ENCODE measurements at places on chromosomes 3 and 15.

- H3K4me3 ChIP-seq = no peak overlapping the region
- no peaks in the 10 kb centered on the region for H3K36me3 ChIP-seq
- DNase-seq = no peak
- peaks cover 16% of the 10 kb centered on the region for H3K4me1 ChIP-seq
- no peak overlapping the region for H3K27ac ChIP-seq
- no peaks in the 10 kb centered on the region for H3K27me3 ChIP-seq
Measured at GRCh38 chr15:98785807-98786621, 137.7 kb downstream of the IGF1R start.

GRCh38 chr3:171399842-171400241 is 60.4 kb downstream of the TNIK start:
- H3K27ac ChIP-seq = no peak overlapping the region
- no peak for DNase-seq
- H3K27me3 ChIP-seq = no peaks in the 10 kb centered on the region
- H3K4me1 ChIP-seq = no peaks in the 10 kb centered on the region
- H3K4me3 ChIP-seq = no peak overlapping the region
- H3K36me3 ChIP-seq = no peaks in the 10 kb centered on the region

DNA sequence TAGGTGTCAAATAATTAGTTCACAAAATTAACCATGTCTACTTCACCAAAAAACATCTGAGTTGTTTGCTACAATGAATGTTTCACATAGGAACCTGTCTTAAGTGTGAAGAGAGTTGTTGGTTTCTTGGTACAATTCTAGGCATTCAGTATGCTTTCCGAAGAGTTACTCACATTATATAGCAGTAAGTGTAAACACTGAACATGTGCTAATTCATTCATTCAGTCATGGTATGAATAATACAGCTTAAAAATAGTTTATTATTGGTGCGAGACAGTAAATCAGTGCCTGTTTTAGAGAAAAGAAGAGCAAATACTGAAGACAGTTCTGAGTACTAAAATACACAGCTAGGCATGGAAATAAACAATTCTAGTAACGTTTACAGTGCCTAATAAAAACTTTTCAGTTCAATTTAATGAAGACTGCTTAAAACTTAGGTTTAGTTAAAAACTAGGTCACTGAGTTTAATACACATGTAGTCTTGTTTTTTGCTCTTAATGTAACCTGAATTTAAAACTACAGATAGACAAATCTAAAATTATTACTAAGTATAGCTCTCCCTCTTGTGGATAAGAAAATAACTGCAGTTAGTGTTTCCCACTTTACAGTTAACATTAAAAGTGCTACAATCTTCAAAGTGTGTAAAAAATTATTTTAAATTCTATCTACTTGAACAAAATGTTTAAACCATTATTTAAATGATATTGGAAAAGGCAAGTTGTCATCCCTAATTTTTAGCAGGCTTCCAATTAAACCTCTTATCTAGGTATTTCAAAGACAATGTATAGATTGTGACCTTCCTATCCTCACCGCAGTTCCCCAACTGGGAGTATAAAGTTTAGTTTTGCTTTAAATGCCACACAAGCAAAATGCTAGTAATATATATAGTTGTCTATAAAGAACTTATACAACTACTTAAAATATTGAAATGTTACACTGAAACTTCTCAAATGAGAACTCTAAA is 20.1 kb upstream of the ZCWPW2 start:
- no peak overlapping the region for H3K4me3 ChIP-seq
- H3K36me3 ChIP-seq = peaks cover 4% of the 10 kb centered on the region
- H3K27ac ChIP-seq = no peak overlapping the region

DNA sequence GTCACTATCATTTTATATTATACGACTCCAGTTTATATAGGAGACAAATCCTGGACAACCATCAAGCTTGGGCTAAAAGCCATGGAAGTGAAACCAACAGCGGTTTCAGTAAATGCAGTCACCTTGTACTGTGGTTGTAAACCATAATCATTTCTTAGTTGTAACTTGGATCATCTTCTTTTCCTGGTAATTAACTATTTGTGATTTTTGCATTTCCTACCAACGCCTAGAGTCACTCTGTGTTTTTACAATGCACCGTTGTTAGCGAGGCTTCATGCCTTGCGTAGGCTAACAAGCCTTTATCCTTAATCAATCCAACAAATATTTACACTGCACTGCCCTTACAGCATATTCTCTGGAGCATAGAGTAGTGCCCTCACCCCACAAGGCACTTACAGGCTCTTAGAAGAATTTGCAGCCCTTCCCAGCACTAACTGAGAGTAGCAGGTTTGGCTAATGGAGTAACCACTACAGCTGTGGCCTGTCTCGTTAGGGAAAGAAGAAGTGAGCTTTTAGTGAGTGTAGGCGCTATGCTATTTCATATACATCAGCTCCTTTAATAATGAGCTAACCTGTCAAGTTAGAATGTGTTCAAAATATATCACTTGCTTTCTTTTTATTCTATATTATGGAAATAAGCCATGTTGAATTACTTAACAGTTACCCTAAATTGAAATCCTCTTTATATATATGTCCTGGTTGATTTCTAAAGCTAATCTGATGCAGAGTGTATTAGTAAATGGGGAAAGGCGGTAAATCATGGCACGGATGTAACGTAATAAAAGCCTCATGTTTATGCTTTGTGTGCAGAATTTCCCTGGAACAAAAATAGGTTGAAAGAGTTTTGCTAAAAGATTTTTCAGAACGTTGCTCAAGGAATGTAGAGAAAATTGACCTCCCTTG is 62.8 kb downstream of the ABHD2 start:
- no peak overlapping the region for H3K27ac ChIP-seq
- peaks cover 22% of the 10 kb centered on the region for H3K36me3 ChIP-seq
- peaks cover 6% of the 10 kb centered on the region for H3K4me1 ChIP-seq

DNA sequence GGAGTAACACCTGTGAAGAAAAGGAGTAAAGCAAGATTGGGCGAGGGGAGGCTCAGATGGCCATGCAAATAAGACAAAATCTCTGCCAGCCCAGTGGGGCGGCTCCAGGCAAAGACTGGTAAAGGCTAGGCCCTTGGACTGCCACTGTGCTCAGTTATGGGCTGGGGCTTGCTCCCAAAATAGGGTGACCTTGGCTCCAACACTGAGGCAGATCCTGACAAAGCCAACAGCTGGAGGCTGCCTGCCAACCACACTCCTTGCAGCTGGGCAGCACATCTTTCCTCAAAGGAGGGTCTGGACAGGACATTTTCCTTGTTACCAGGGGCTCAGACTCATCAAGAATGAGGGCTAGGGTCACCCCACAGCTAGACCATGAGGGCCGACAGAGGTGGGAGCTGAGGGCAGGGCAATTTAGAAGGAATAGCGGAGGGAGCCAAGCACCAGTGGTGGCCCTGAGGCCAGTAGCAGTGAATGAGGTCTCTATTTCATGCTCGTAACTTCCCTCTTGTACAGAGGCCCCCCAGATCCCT is 86.1 kb downstream of the CHRD start:
- no peak for DNase-seq
- peaks cover 30% of the 10 kb centered on the region for H3K4me1 ChIP-seq
- no peak overlapping the region for H3K4me3 ChIP-seq
- H3K27ac ChIP-seq = peak overlapping the region; percentile 47
- H3K27me3 ChIP-seq = peaks cover 5% of the 10 kb centered on the region

DNA sequence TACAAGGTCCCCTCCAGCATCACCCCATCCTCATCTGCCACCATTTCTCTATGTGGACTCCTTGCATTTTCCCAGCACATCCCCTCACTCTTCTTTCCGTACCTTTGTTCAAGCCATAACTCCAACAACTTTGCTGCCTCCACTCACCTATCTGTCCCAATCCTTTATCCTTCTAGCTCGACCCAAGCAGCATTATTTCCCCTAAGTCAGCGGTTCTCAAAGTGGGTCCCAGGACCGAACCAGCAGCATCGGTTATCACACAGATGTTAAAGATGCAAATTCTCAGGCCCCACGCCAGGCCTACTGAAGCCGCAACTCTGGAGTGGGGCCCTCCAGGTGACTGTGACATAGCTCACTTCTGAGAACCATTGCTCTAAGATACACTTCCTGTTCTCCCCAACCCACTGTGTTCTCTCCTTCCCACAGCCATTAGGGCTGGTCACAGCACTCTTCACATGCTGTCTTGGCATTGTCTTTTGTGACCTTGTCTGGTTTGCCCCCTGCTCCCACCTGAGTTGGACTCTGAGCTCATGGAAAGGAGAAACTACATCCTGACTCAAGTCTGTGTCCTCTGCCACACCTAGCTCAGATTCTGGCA is 56.2 kb downstream of the AAGAB start:
- H3K27me3 ChIP-seq = no peaks in the 10 kb centered on the region
- no peak for DNase-seq
- H3K36me3 ChIP-seq = peaks cover 56% of the 10 kb centered on the region
- H3K4me3 ChIP-seq = no peak overlapping the region
- H3K4me1 ChIP-seq = peaks cover 24% of the 10 kb centered on the region

- peaks cover 14% of the 10 kb centered on the region for H3K4me1 ChIP-seq
- H3K4me3 ChIP-seq = no peak overlapping the region
- no peak for DNase-seq
Measured at GRCh38 chr15:42034628-42035434, 14.0 kb upstream of the PLA2G4E start.

Data from stimulated activated naive B cell treated with anti-CD40 and anti-IgM and Interleukin-4, amounts not matched to agents 10 μg/mL and 1 μg/mL and 100 μg/mL, for 72 hours (primary cell).